ENCODE measurements at places on chromosomes 11 and 22.

GRCh38 chr11:31045335-31045734 lies 324.2 kb downstream of the DCDC1 start:
- DNase-seq: no peak

DNA sequence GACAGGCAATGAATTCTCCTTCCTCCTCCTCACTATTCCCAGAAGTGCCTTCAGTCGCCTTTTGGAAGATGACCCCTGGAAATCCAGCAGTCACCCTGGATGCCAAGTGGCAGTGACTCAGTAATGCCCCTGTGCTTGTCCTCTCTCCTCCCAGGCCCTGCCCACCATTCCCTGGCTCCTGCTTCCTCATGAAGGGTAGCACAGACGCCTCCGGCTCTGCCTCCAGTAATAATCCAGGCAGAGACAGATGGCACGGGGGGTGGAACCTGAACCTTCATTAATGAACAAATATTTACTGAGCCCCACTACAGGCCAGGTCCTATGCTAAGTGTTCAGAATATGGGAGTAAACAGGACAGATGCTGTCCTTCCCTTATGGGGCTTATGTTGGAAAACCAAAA lies 23.2 kb downstream of the SYT13 start:
- no peak for DNase-seq

- DNase-seq: no peak
These were observed 1.6 kb downstream of the SPTBN2 start for GRCh38 chr11:66727282-66728037.

GRCh38 chr11:128487978-128488377 lies 99.4 kb downstream of the ETS1 start:
- DNase-seq: no peak

GRCh38 chr22:22955276-22955798 lies 67.7 kb downstream of the IGLL5 start:
- DNase-seq: no peak

GRCh38 chr11:23212807-23213206 lies 352.5 kb upstream of the CCDC179 start:
- no peak for DNase-seq

DNA sequence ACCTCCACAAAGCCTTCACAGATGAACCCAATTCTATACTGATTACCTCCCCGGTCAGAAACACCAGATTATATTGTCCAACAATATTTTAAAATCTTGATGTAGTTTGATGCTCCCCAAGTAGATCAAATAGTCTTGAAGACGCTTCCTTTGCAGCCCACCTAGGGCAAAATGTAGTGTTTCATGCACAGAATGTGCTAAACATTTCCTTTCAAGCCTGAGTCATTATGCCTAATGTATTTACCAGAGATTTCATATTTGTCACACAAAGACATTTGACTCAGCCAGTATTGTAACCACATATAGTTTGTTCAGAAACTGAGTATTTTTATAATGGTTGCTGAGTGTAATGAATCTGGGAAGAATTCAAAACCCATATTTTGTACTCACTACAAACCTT lies 1396.8 kb downstream of the LRRC4C start:
- DNase-seq: no peak

DNA sequence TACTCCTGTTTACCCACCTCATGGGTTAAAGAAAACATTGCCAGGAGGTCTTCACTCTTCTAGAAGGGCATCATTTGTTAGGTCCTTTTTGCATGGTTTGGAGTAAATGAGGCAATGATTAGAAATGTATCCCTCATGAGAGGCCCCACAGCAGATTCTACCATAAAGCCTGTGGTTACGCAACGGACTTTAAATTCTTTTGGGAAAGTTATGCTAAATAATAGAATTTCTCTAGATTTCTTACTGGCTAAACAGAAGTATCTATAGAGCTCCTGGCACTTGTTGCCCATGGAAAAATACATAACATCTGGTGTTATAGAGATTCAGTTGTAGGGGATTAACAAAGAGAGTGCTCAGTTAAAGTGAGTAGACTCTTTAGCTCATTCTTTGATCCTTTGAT lies 15.1 kb upstream of the ATXN10 start:
- DNase-seq: no peak

GRCh38 chr11:115710426-115710825 lies 206.2 kb upstream of the CADM1 start:
- no peak for DNase-seq

GRCh38 chr11:11770296-11770695 lies 71.5 kb upstream of the USP47 start:
- no peak for DNase-seq

GRCh38 chr11:27926981-27927481 lies 180.9 kb downstream of the KIF18A start:
- DNase-seq: no peak

DNA sequence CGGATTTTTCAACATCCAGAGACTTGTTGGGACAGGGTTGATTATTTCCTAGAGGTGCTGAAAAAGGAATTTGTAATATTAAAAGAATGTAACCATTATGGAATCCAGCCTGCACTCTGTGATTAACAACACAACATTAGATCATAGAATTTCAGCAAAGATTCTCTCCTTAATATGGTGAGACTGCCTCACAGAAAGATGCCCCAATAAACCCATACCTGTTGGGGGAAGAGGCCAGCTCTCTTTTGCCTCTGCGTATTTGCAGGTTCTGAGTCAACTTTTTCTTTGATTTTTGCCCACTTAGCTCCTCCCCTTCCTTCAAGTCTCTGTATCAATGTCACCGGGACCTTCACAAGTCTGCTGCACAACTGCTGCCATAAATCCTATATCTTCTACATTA lies 12.4 kb upstream of the MTMR3 start:
- DNase-seq: no peak

DNA sequence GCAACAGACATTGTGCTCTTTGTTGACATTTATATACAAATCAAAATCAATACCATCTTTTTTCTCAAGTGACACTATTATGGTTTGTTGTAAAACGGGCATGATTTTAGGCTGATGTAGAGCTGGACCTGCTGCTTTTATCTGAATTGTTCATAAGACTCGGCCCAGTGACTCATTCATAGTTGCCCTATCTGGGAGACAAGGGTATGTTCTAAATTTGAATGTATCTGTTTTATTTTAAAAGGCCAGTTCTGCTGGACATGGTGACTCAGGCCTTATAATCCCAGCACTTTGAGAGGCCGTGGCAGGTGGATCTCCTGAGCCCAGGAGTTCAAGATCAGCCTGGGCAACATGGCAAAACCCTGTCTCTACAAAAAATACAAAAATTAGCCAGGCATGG lies 39.3 kb downstream of the CEP295 start:
- no peak for DNase-seq

GRCh38 chr11:122750049-122750448 lies 88.3 kb upstream of the CRTAM start:
- DNase-seq: no peak

GRCh38 chr11:121560236-121560635 lies 107.5 kb upstream of the SORL1-AS1 start:
- no peak for DNase-seq

GRCh38 chr22:46895753-46896152 lies 133.3 kb downstream of the TBC1D22A start:
- no peak for DNase-seq

DNA sequence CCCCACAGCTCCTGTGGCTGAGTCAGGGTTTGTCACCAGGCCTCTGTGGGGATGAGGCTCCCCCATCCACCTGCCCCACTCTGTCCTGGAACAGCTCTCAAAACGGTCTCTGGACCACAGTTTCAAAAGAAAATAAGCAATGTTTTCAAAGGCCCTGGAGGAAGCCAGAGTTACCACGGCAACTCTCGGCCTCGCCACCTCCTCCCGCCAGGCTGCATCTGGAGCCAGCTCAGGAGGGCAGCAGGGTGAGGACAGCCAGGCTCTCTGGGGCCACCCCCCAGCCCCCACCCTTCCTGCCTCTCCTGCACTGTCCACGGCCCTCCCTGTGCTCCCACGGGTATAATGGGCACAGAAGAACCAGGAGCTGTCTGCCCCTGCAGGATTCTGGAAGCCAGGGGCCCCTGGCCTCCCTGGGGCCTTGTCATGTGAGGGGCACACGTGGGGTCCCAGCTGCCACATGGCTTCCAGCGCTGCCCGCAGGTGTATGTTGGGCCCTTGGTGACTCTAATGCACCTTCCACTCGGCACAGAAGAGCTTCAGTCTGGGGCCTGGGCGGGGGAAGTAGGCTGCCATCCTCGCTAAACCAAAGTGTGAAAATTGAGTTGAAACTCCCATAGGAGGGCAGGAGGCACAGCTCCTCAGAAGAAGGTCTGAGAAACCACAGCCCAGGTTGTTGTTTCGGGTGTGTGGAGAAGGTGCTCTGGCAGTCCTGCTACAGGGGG lies 10.3 kb downstream of the CD81 start:
- no peak for DNase-seq

- no peak for DNase-seq
These were observed 73.4 kb downstream of the MED15 start for GRCh38 chr22:20580611-20581502.

DNA sequence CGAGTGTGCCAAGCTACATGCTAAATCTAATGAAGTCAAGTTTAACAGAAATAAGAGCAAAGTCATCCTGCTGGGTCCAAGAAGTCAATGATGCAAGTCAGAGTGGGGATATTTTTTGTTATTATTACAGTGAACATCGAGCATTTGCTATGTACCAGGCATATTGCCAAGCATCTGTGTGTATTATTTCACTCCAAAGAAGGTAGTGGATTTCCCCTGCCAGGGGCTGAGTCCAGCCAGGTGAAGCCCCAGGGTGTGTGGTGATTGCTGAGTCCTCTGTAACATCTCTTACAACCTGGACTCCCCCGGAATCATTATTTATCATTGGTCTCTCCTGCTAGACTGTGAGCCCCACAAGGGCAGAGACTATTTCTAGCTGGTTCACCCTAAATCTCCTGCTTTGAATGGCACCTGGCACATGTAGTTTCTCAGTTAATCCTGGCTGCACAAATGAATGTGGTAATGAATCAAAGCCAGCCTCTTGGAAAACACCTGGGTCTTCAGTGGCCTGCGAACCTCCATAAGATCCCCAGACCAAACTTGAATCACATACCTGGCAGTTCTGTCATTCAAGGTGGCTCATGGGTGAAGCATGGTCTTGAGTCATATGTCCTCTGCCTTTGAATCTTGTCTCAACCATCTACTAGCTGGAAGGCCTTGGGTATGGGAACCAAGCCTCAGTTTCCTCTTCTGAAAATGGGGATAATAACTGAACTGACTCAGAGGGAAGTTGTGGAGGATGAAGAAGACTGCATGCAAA lies 549.2 kb downstream of the MIAT start:
- DNase-seq: no peak

DNA sequence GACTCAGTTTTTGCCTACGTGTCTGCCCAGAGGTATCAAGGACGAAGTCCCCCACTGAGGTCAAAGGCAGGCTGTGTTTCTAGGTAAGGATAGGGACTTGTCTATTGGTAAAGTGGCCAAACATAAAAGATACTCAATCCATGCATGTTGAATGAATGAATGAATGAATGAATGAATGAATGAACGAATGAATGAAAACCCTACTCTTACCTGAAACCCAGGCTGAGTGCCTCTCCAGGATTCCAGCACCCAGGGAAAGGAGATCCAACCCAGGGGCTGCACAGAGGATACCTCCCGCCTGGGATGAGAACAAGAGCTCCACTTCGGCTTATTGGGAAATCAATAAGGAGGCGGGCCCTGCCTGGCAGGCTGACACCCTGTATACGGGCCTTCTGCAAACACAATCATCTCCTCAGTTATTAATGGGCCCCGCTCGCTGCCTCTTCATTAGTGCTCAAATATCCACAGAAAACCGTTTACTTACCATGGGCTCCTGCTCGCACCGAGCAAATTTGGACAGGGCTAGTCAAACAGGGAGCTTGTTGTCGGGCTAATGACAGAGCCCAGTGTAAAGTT lies 177.4 kb downstream of the BUD13 start:
- no peak for DNase-seq

DNA sequence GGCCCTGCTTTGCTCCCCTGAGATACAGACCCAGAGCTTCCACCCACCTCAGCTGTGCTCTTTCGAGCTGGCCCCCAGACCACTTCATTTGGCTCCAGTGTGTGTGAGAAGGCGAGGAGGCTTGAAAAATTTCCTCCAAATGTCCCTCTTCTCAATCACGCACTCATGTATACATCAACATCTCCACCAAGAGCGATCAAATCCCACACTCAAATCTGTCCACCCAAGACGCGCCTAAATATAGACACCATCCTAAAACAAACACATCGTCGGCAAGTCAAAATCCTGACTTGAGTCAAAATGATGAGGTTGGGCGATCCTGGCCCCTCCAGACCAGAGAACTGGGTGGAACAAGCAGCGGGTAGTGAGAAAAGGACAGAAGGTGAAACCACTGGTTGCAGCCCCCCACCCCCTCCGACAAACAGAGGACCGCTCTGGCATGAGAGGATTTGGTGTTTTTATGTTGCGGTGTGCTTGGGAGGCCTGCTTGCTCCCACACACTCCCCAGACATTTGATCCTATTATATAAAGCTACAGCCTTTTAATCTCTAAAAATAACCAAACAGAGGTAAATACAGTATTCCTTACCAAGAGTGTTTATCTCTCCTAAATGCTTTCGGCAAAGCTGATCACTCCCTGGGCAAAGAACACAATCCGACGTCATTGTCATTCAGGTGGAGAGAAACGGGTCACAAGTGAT lies 10.2 kb downstream of the MN1 start:
- DNase-seq: no peak
